Naive B cell (primary cell): ENCODE measurements at places on chromosomes 13 and 19. TPM values are rescaled to one million over a fixed set of nuclear protein-coding genes. Genes with fewer than 3 reads are reported as not detected.

DNA sequence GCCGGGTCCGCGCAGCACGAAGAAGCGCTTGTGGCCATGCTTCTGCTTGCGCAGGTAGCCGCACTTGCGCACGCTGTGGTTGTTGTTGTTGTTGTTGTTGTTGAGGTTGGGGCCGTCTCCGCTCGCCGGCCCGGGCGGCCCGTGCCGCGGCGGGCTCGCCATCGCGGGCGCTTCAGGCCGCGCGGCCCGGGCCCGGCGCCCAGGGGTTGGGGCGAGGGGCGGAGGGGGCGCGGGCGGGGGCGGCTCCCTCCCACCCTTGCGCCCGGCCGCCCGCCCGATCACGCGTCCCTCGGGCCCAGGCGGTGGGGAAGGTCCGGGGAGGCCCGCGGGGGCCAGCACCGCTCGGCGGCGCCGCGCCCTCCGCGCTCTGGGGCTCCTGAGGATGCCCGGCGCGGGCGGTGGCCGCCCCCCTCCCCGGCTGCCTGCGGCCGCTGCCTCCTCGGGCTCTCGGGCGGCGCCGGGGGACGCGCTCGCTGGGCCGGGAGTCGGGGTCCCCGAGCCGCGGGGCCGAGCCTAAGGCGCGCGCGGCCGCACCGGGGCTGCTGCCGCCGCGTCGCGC, 412 bp downstream of the IRS2 start:
- no peak for DNase-seq

GRCh38 chr13:59422646-59423045, 741.1 kb downstream of the DIAPH3 start:
- no peak for DNase-seq

The BST2 gene
- polyA plus RNA-seq: 167 TPM

- no peak for DNase-seq
Observed at GRCh38 chr13:80695841-80696240, 354.9 kb upstream of the SPRY2 start.

DNA sequence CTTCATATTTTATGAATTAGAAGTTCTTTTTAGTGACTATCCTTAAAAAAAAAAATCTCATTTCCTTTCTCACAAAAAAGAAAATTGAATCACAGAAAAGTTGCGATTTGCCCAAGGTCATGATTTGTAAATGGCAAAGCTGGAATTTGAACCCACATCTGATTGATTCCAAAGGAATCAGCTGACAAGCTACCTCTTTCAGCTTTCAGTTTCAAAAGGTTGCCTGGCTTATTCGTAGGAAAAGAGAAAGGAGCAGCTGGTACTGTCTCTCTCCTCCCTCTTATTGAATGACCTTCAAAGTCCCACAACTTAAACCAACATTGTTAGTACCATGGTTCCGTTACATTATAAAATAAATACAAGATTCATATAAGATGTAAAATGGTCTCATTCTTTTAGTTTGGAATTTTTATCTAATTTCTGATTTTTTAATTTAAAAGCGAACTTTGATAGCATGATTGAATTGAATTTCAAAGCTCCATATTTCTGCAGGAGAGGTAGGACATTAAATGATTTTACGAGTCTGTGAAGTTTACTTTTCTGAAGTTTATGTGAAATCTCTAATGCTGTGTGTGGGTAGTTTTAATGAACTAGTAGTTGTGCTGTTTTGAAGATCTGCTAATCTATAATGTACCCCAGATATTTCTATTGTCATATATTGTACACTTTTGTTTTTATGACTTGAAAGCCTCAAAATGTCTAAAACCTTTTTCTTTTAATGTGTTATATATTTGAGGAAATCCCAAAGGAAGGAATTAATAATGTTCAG, 18.5 kb upstream of the KCTD4 start:
- DNase-seq: no peak

- DNase-seq: no peak
Observed at GRCh38 chr13:40316301-40316700, 350.1 kb downstream of the FOXO1 start.
